Renal pelvis (tissue), 12 donors: ENCODE measurements at places on chromosomes 16 and 17.

GRCh38 chr17:39787743-39788484 lies 50.2 kb downstream of the GRB7 start:
- DNase-seq, result no peak

DNA sequence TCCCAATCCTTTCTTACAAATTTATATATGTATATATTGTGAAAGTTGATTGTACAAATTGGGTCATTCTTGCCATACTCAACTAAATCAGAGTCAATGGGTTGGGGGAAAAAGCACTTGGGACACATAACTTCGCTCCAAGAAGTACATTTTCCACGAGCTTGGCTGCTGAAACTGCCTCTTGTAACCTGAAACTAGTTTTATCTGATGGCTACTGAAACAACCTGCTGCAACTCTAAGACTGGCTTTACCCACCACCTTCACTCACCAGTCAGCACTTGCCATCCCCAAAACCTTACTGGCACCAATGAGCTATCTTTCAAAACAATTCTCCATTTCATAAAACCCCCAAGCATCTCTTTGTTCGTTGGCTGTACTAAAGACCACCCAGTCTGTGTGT lies 14.5 kb upstream of the MYCBPAP start:
- no peak for DNase-seq

DNA sequence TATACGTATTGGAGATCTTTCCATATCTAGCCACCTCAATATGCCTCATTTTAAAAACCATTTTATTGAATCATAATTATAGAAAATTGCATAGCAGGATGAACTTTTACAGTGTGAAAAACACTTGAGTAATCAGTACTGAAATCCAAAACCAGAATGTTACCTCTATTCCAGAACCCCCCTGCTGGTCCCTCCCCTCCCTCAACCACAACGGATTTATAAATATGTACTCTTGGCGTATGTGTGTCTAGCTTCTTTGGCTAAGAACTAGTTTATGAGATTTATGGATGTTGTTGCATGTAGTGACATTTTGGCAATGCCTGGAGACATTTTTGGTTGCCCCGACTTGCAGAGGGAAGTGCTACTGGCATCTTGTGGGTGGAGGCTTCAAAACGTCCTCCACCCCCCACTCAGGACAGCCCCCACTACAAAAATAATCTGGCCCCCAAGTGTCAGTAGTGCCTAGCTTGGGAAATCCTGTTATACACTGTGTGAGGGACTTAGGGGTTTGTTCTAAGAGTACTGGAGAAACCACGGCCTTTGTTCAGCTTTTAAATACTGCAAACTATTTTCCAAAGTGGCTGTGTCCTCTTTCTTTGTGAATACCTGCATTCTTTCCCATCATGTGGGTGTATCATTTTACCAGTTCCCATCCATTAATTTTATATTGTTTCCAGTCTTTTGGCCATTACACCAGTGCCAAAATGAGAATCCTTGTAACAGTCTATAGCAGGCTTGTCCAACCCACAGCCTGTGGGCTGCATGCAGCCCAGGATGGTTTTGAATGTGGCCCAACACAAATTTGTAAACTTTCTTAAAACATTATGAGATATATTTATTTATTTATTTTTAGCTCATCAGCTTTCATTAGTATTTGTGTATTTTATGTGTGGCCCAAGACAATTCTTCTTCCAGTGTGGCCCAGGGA lies 23.7 kb downstream of the ITPRIPL2 start:
- DNase-seq, result no peak

DNA sequence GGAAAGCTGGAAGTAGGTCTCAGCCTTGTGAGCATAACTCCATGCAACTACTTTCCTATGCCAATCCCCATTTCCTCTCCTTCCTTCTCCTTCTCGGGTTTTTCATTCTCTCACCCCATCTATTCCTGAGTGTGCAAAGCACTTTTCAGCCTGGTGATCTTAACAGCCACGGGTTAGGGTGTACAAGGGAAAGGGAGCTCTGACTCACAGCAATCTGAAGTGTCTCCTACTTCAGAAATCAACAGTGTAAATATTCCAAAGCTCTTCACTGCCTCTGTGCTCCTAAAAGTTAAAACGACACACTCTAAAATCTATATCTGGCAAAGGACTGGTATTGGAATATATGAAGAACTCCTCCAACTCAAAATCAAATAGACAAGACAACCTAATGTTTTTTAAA lies 268.0 kb upstream of the IRX3 start:
- no peak for DNase-seq

DNA sequence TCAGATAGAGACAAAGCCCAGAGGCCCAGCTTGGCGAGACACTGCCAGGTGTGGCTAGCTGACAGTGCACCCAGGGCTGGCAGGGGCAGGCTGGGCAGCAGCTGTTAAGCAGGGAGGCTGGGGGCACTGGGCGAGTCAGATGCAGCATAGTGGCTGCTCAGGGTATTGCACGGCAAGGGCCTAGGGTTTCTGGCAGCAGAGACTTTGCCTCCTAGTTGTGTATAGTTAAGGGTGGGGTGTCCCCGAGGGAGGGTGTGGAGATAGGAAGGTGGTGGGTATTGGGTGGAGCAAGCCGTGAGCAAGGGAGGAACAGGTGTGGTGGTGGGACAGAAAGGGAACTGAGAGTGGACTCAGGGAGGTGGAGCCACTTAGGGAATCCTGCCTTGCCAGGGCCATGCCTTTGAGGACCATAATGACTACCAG lies 66.0 kb downstream of the SMPD3 start:
- no peak for DNase-seq

GRCh38 chr17:68432086-68432864 lies 25.0 kb downstream of the WIPI1 start:
- no peak for DNase-seq

DNA sequence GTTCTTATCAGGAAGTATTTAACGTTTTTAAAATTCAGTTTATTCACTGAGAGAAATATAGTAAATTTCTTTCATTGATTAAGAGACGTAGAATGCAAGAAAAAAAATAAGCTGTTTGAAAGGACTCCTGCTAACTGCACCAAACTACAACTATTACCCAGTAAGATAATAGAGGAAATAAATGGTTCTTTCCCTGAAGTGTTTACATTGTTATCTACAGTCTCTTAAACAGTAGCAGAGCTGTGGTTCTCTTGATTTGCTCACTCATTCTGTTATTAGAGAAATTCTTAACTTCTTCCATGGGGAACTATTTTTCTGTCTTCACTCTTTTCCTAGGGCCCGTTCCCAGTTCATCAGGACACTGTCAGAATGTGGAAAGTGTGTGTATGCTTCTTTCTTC lies 973.0 kb downstream of the KCNJ2 start:
- DNase-seq, result no peak

DNA sequence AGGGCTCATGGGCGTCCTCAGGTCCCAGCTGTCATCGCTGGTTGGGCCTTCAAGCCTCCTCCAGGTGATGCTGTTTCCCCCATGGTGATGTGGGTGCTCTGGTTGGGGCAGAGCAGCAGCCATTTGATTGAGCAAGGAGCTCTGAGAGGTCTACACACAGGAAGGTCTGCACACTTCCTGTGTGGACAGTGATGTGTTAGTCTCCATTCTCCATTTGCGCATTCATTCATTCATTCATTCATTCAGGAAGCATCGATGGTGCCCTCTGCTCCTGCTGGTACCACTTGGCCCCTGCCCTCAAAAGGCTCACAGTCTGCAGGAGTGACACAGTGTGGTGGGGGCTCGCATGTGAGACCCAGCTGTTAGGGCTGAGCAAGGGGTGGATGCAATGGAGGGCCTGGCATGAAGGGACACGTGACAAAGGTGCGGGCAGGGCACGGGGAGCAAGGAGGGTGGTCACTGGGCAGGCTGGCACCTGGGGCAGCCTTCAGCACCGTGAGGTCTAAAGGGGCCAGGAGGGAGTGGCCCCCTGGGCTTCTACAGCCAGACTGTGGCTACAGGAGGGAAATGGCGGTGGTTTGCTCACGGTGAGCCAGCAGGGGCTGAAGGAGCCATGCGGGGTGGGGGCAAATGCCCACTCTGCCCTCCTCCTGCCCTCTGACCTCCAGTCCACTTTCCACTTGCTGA lies 1.5 kb downstream of the ADGRG3 start:
- no peak for DNase-seq

- no peak for DNase-seq
Observed at GRCh38 chr16:835373-835772, 34.8 kb upstream of the GNG13 start.

DNA sequence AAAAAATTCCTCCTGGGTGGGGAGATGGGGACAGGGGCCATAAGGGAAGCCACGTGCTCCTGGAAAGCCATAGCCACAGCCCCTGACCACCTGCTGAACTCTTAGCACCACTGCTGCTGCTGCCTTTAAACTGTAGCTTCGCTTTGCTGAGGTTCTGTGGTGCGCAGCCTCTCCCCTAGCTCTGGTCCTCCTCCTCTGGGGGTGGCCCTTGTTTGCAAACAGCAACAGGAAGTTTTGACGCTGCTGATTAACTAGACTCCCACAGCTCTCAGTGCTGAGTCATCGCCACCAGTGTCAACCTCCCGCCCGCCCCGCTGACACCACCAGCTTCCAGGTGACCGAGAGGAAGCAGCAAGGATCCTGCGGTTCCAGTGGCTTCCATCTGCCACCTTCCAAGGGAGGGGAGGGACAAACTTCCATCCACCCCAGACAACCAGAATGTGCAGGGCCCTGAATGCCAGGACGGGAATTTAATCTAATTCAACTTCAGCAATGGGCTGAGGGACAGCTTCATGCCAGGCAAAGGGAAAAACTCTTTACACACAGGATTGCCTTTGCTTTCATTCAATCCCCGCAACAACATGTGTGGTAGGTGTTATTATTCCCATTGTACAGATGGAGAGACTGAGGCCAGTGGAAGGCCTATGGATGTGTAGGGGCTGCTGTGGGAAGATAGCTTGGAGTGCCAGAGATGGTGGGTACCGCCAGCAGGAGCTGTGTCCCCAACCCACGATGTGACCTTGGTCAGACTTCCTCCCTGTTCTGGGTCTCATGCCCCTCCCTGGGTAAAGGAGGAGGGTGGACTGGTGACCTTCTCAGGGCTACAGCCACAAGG lies 8.1 kb upstream of the KIFC3 start:
- DNase-seq, result peak; percentile 73

- DNase-seq, result peak; percentile 72
Observed at GRCh38 chr17:42055496-42055895, 5.1 kb upstream of the C17orf113 start.

- DNase-seq, result no peak
Observed at GRCh38 chr17:50460831-50461526, 7.7 kb downstream of the CHAD start.

GRCh38 chr16:80046848-80047247 lies 446.3 kb upstream of the MAF start:
- DNase-seq, result no peak
